ENCODE measurements at places on chromosomes 12 and 14.

- peak; percentile 6 for DNase-seq
Measured at GRCh38 chr12:86948851-86949250, 692.7 kb upstream of the MGAT4C start.

DNA sequence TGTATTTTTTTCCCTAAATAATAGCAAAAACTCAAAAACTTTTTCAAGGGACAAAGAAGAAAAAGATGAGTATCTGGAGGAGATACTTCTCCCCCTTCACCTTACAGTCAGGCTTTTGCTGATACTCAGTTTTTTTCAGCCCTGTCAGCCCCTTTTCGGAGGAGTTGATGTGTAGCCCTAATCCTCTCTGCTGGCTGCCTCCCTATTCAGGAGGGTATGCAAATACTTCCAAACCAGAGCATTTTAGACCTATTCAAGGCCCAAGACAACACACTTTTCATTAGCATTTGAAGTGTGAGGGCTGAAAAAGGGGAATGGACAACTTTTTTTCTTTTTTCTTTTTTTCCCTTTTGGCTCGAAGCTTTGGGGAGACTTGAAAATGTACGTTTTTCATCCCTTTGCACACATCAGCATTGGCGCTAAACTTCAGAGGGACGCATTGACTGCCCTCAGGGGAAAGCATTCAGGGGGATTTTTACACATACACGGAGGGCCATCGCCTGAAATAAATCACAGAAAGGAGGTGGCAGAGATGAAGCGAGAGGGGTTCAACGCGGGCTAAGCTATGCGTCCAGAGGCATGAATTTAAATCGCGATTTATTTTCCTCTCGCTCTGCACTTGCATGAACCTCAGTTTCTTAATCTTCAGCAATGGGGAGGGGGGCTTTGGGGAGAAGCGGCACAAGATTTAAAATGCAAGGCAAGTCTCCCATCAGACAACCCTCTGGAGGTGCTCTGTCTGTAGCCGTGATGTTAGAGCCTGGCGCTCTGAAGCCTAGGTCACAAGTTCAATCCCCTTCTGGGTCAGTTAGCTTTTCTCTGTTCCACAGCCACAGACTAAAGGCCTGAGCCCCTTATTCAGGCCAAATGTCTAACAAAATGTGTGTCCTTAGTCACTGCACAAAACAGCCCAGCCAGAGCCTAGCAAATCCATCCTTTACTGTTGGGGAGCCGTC lies 86.3 kb downstream of the ASCL1 start:
- no peak for DNase-seq

DNA sequence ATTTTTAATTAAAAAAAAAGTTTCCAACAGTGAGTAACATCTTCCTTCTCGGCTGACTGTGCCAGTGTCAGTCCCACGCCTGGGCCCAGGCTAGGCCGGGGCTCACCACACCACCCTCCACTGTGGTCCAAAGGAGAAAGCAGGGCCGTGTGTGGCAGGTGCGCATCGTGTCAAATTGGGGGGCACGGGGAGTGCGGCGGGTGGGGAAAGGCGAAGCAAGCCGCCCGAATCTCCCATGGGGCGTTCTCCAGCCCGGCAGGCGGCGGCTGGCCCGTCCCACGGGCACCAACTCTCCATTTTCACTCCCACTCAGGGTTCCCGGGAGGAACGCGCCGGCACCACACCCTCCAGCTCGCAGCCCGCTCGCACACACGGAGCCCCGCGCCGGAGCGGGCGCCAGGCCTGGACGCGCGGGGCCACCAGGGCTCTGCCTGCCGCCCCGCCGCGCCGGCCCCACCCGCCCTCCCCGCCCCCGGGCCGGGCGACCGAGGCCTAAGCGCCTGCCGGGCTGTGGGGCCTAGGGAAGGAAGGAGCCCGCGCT lies 604 bp downstream of the EEA1 start:
- peak; percentile 58 for DNase-seq

DNA sequence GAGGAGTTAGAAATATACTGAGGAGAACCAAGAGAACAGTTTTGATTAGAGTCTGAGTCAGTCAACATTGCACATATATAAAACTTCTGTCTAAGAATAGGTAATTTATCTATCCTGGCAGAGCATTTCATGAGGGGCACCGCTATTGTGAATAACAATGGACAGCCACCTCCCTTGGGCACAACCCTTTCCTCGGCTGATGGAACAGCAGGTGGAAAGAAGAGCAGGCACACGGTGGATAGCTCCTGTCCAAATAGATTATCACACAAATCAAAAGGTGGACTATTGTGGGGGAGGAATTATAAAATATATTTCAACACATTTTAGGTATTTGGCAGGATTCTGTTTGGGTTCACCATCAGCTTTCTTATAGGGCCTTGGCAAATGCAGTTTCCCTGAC lies 84.0 kb upstream of the PTPRB start:
- no peak for DNase-seq

DNA sequence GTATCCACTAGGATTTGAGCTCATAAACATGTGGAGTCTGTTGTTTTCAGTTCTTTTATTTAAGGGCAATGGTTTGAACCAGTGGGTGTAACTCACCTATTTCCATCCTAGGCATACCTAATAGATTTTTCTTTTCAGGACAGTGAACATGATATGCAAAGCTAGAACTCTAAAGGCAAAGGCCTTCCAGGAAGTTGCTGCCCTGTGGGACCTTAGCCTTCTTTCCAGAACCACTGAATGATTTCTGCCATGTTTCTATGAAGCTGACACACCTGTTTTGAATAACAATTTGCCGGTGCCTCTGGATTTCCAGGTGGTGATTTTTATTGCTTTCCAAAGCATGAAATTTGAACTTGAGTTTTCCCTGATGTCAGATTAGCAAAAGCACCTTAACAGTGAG lies 372.9 kb upstream of the FAR2 start:
- no peak for DNase-seq

GRCh38 chr14:64817631-64818030 lies 62.1 kb downstream of the SPTB start:
- DNase-seq: no peak

DNA sequence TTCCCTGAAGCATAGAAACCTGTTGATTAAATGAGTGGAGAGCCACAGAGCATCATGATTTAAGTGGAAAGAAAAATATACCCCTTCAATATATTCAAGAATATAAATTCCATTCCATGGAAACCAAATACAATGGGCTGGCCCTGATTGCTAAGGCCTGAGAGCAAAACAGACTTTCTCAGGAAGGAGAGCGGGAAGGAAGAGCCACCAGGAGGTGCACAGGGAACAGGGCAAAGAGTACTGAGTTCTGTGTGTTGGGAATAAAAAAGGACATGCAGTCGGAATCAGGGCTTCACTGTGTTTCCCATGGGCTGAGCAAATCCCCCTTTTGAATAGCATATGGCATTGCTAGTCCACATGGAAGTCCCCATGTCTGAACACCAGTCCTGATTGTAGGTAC lies 69.7 kb upstream of the PLEKHG3 start:
- no peak for DNase-seq

DNA sequence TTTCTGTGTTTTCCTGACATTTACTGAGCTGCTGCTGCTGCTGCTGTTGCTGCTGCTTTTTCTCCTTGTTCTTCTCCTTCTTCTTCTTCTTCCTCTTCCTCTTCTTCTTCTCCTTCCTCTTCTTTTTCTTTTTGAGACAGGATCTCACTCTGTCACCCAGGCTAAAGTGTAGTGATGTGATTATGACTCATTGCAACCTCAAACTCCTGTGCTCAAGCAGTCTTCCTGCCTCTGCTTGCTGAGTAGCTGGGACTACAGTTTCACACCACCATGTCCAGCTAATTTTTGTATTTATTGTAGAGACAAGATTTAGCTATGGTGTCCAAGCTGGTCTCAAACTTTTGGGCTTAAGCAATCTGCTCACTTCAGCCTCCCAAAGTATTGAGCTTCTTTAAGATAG lies 95.8 kb downstream of the TMTC3 start:
- DNase-seq: peak; percentile 86

DNA sequence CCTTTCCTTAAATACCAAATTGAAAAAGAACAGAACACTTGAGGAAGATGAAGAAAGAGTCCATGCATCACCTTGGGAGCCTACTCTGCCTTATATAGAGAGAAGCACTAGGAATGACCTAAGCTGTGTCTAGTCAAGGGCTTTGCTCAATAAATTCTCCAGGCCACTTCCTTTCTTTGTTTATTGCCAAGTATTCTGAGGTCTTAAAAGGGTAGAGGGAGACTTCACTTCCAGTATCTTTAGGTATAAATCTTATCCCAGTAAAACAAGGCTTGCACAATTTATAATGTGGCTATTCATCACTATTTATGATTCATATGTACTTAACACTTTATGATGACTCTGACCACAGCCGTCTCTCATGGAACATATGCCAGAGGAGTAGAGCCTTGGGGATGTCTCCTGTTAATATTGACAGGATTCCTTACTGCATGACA lies 85.1 kb upstream of the ARHGAP5 start:
- peak; percentile 70 for DNase-seq

DNA sequence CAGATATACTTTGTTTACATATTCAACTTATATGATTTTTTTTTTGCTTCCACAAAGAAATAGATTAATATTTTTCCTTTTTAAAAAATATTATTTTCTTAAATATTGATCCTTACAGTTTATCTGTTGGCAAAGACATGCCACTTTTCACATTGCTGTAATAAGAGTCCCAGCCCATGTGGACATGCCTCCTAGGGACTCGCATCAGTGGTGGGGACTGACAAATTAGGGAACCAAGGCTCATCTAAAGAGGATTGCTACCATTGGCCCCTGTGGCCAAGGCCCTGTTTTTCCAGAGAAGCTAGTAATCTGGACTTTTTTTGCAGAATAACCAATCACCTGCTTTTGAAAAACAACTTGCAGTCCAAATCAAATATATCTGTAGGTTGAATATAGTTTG lies 27.8 kb upstream of the BMAL2 start:
- DNase-seq: no peak

DNA sequence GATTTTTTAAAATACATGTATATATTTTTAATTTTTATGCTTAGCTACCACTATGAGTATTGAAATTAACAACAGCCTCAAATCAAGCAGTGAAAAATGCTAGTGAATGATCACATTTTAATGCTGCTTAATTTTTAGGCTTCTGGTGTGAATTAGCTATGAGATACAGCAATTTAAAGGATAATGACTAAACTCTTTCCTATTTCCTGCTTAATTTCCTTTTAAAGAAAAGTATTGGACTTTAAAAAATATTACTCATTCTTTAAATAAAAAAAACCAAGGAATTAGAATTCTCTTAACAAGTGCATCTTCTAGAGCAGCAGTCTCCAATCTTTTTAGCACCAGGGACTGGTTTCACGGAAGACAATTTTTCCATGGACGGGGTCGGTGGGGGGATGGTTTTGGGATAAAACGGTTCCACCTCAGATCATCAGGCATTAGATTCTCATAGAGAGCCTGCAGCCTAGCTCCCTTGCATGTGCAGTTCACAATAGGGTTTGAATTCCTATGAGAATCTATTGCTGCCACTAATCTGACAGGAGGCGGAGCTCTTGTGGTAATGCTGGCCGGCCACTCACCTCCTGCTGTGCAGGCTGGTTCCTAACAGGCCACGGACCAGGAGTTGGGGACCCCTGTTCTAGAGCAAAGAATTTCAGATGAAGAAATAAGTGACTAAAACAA lies 18.6 kb upstream of the NTN4 start:
- DNase-seq: peak; percentile 26

GRCh38 chr14:69712599-69713088 lies 54.3 kb upstream of the SRSF5 start:
- no peak for DNase-seq

DNA sequence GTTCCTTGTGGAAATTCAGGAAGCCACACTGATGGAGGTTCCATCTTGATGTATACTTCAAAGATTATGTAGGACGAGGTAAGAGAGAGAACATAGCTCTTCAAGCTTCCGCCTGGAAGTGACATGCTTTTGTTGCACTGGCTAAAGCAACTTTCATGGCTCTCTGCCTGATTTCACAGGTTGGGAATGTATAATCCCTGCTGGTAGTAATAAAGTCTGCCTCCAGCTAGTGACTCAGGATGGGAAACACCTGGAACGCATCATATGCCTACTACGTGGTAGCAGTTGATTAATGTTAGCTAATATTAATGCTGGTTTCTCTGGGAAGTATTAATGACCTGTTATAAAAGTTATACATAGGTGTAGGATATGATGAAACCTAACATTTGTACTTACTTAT lies 71.1 kb downstream of the PELI2 start:
- DNase-seq: peak; percentile 25

GRCh38 chr14:98785578-98785977 lies 486.4 kb downstream of the BCL11B start:
- DNase-seq: no peak

DNA sequence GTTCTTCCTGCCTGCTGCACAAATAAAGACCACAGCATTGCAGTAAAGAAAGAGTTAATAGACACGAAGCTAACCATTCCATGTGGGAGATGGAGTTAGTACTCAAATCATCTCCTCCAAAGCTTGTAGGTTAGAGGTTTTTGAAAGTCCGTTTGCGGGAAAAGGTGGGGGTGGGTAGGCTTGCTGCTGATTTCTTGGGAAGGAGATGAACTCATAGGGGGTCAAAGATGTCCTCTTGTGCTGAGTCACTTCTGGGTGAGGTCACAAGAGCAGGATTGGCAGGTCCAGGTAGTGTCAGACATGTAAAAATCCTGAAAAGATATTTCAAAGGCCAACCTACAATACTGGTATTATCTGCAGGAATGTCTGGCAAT lies 66.4 kb downstream of the PTHLH start:
- no peak for DNase-seq

GRCh38 chr12:107449891-107450290 lies 235.7 kb upstream of the PWP1 start:
- DNase-seq: peak; percentile 66

- no peak for DNase-seq
Measured at GRCh38 chr14:93954900-93955849, 21.2 kb downstream of the ASB2 start.

GRCh38 chr14:95765051-95765450 lies 51.1 kb upstream of the TCL1A start:
- DNase-seq: no peak

DNA sequence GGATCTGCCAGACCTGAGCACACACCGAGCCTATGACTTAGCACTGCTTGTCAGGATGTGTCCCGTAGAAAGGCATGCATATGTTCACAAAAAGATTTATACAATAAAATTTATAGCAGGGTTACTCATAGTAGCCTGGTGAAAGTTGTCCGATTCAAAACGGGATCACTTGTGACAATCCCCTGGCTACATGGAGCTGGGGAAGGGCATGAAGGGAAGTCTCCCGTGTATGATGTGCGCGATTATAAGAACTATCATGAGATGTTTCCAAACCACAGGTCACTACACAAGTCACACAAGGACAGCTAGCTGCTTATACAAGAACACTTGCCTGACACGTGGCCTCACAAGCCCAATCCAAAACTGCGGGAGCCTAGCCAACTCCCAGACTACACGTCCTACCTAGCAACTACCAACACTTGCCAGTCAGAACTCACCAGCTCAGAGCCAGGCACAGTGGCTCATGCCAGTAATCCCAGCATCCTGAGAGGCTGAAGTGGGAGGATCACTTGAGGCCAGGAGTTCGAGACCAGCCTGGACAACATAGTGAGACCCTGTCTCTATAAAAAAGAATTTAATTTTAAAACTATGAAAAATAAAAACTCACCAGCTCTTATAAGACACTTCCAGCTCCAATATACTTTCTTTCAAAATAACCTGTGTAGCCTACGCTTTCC lies 7.5 kb upstream of the CDCA4 start:
- peak; percentile 75 for DNase-seq
